CMK (cell line): ENCODE measurements at places on chromosomes 7 and 10.
A peak's percentile ranks its signal among the peaks of the same experiment; 100 is the strongest.

- no peak for DNase-seq
These were observed 102.5 kb downstream of the APBB1IP start for GRCh38 chr10:26540601-26541000.

DNA sequence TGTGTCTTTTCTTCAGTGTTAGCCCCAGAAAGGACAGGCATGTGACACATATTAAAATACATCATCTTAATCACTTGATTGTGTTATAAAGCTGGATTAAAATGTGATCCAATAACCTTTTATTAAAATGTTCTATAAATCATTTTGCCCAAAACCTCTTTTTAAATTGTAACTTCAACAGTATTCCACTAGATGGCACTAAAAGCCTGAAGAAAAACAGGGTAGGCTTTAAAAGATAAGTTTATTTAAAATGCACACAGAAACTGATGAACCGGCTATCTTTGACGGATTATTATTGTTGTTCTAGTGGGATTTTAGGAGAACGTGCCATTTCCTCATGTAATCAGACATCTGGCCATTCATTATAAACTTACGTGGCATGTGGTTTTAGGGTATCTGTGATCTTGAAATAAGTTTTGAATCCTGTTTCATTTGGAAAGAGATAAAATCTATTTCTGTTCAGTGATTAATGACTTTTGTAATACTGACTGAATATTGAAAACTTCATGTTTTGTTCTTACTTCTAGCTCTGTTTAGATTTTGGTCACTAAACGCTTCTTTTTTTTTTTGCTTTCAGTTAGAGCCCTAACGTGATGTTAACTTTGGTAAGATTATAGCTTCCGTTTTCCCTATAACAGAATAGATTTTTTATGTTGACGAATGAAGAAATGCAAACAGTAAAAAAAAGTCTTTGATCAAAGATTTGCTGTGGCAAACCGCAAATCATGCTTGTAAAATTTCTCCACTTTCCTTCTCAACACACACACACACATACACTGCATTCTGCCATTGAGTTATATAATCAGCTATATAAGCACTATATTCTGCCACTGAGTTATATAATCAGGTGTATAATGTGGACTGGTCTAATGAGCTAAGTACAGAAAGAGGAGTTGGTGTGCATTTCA lies 13.6 kb downstream of the VPS50 start:
- DNase-seq = no peak

DNA sequence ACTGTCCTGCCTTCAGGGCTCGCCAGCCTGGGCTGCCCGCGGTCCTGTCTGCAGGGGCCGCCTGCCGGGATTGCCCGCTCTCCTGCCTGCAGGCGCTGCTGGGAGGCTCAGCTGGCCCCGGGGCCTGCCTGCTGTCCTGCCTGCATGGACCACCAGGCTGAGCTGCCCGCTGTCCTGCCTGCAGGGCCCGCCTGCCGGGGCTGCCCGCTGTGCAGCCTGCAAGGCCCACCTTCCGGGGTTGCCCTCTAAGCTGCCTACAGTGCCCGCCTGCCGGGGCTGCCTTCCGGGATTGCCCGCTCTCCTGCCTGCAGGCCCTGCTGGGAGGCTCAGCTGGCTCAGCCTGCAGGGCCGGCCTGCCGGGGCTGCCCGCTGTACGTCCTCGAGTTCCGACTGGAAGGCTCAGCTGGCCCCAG lies 164.4 kb downstream of the GLRX3 start:
- no peak for DNase-seq

DNA sequence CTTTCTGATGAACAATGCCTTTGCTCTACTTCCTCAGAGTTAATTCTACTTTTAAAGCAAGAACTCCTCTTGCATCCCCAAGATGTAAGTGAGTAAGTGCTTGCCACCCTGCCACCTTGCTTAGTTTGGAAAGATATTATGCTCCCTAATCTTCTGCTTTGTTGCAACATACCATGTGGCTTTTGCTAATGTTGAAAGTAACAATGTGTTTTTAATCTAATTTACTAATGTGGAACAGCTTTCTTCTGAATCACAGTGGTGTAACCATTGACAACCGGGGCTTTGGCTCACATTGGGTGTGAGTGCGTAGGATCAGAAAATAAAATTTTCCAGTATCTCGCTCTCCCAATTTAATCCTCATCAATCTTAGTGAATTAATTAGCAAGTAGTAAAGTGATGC lies 254.1 kb upstream of the PTER start:
- DNase-seq = no peak

DNA sequence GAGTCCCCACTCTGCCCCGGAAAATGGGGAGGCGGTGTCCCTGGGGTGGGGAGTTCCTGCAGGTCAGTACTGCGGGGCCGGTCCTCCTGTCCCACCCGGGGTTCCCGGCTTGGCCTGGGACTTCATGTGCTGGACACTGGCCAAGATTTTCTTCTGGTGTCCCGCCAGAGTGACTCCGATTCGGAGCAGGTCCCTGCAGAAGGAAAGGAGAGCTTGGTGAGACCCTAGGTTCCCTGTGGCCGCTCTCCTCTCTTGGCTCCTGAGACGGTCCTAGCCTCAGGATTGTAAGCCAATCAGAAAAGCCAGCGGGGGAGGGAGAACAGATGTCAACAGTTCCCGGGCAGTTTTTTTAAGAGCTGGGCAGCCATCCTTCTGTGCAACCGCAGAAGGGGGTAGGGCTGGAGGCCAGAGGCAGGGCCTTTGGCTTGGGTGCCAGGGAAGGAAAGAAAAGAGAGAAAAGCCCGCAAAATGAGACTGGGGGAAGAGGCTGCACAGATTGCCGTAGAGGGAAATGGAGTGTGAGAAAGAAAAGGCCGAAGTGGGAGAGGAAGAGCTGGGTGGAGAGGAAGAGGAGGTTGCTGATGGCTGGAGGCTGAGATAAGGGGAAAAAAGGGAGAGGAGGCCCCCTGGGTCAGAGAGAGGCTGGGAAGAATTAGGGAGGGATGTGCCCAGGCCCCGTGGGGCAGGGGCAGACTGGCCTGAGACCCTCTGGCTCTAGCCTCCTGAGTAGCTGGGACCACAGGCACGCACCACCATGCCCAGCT lies 23.7 kb downstream of the EPHB4 start:
- DNase-seq = peak; percentile 77

DNA sequence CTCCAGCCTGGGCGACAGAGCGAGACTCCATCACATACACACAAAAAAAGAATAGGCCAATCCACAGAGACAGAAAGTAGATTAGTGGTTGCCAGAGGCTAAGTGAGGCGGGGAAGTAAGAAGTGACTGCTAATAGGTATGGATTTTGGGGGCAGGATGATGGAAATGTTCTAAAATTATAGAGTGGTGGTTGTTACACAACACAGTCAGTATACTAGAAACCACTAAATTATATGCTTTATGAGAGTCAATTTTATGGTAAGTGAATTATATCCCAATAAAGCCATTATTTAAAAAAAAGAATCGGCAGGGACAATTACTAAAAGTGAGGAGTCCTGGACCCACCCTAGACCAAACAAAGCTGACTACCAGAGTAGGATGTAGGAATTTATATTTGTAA lies 24.3 kb downstream of the DENND2A start:
- DNase-seq = no peak

DNA sequence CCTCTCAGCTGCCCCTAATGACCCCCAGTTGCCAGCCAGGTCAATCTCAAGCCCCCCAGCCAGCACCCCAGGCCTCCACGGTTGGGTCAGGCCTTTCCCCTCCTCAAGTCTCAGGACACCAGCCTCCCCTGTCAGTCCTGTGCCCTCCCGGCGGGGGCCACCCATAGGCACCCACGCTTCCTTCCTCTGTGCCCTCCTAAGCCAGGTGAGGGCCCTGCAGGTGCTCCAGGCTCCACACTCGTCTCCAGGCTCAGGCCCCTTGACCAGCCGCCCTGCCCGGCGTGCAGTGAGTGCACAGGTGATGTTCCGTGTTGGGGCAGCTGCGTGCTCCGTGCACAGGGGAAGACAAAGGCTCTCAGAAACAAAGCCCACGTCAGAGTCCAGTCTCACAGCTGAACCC lies 26.8 kb upstream of the ADGRA1 start:
- DNase-seq = no peak

DNA sequence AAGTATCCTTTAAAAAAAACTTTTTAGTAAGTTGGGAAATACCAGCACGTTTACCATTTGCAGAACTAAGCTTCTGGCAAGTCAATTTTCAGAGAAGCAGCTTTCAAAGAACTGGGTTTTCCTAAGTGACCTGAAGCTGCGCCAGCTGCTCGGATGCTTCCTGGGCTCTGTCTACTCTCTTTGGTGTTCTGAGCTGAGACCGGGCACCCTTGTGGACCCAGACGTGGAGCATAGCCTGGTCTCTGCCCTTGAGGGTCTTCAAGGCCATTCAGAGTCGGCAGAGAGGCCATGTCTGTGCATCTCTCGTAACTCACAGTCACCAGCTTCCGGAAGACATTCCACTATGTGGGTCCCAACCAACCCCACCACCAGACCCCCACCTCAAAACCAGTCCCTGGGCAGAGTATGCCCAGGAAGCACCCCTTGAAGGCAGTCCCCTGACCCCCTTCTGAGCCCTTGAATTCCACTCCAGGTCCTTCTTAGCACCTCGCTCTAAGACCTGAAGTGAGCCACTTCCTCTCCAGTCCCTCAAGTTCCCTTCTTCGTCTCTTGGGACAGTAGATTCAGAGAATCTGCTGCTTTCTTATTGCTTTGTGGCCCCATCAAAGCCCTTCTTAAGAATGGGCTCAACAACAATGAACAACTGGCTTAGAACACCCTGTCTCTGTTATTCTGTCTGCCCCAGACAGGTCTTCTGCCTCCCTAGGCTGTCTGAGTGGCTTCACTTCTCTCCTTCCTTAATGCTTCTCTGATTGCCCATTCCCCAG lies 8.5 kb downstream of the CALML5 start:
- DNase-seq = no peak

DNA sequence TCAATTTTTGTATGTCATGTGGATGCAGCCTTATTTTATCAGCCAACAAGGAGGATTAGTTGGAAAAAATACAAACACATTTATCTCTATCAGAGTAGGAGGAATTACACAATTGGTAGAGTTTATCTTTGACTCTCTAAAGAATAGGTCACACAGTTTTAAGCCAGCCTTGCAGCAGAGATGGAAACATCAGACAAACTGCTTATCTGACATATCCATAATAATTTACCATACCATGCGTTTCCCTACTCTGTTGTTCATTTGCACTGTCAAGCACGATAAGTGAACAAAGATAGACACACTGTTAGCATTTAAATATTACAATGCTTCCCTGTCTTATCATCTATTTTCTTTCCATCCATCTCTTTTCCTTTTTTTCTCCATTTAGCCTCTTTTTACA lies 283.7 kb upstream of the SMIM30 start:
- DNase-seq = peak; percentile 34

DNA sequence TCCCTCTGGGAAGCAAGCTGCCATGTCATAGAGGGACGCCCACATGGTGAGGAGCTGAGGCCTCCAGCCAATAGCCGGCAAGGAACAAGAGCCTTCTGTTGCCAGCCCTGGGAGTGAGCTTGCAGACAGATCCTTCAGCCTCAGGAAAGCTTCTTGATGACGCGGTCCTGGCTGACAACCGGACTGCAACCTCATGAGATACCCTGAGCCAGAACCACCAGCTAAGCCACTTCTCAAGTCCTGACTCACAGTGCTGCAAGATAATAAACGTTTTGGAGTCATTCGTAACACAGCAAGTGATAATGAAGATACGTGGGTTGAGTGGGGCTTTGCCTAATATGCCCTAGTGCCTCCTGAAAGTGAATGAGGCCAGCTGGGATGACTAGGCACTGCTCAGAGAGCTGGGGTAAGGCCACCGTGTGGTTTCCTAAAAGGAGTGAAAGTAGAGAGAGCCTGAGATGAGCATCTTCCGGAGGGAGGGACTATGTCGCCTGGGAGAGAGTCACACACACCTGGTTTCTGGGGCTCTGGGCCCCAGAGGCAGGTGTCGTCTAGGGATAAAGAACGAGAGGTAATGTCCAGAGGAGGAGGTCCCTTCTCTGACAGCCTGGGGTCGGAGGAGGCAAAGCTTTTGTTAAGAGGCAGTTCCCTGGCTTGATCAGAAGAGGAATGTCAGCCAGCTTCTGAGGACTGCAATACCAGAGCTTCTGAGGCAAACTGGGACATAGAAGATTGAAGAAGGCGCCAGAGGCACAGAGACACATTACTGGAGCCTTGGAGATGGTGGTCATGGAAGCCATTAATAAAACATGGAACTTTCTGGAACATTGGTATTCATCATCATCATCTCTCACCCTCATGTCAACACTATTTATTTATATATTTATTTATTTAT lies 53.6 kb downstream of the PYROXD2 start:
- DNase-seq = no peak

DNA sequence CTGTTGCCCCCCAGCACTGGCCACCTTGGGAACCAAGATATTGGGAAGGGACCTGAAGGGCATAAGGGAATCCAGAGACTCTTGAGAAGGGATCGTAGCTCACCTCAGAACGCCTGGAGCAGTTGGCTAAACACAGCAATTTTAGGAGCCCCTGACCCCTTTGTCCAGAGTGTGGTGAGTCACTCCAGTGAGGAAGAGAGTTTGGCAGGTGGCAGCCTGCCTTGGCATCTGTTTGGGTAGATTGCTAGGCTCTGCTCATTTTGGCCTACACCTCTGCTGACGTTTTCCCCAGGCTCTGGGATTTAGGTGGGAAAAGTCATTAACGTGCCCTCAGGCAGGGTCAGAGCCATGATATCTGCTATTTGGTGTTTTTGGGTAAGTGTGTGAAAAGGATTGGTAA lies 100.6 kb downstream of the GRB10 start:
- no peak for DNase-seq

GRCh38 chr7:35555934-35556333 lies 139.0 kb downstream of the HERPUD2 start:
- no peak for DNase-seq

DNA sequence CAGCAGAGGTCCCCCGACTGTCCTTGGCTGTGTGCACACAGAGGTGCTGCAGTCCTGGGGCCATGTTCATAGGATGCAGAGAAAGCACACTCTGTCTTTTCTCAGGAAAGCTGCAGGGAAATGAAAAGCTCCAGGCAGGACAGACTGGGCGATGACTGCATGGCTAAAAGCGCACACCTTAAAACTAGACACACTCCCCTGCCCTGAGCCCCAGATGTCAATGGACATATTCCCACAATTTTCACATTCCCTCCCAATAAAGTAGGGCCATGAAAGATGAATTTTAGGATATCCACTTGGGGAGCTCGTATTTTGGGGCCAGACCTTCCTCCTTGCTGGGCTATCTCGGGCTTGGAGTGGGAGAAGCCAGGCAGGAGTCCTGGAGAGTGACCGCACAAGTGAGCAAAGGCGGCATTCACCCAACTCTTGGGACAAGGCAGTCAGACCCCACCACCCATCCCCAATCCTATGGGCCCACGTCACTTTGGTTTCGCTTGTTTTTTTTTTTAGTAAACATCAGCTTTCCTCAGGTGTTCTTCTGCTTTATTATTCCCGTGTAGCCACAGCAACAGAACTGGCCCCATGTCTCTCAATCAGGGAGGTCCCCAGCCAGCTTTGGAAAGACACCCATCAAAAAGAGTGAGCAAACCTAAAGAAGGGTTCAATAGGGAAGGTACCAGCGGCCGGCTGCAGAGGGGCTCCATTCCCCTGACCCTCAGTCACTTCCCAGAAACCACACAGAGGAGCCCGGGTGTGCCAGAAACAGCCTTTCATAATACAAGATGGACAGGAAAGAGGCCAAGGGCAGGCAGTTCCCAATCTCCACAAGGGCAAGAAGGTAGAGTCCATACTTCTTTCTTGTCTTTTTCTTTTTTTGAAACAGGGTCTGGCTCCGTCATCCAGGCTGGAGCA lies 12.7 kb downstream of the GPRIN2 start:
- DNase-seq = no peak

- no peak for DNase-seq
These were observed 260.6 kb downstream of the CCSER2 start for GRCh38 chr10:84588971-84589370.

GRCh38 chr7:80027611-80028173 lies 106.9 kb upstream of the GNAI1 start:
- DNase-seq = no peak

GRCh38 chr10:58266003-58266825 lies 1.5 kb downstream of the IPMK start:
- no peak for DNase-seq
